Stimulated activated CD8-positive, alpha-beta memory T cell treated with anti-CD3 and anti-CD28 coated beads, Interleukin-4, amount 100 ng/mL, for 48 hours (primary cell): ENCODE measurements at places on chromosomes 2 and 18.

GRCh38 chr2:174846218-174846617, 81.9 kb upstream of the CHRNA1 start:
- DNase-seq, result no peak

GRCh38 chr2:39487398-39488250, 50.5 kb upstream of the MAP4K3 start:
- no peak for DNase-seq

DNA sequence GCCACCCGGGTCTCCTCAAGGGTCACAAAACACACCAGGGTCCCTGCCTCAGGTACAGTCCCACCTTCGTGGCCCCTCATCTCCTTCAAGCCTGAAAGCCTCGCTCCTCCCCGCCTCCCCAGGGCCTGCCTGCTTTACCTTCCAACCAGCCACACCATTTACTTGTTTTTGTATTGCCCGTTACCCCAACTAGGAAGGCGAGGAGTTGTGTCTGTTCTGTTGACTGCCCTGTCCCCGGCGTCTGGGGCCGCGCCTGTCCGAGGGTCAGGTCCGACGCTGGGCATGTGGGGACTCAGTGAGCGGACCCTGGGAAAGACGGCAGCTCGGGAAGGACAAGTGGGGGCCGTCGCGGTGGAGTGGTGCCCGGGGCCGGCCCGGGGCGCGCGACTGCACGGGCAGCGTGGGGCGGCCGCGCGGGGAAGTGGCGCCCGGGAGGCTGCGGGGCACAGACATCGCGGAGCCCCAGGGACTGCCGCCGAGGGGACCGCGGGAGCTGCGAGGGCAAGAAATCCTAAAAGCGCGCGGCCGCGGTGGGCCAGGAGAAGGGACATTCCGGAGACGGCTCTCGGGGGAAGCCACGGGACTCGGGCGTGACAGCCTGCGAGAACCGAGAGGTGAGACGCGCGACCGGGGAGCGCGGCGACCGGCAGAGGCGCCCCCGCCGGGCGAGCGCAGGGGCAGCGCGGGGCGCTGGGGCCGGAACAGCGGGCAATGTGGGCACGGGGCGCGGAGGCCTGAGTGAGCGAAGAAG, 797 bp upstream of the GRHL1 start:
- peak; percentile 56 for DNase-seq

DNA sequence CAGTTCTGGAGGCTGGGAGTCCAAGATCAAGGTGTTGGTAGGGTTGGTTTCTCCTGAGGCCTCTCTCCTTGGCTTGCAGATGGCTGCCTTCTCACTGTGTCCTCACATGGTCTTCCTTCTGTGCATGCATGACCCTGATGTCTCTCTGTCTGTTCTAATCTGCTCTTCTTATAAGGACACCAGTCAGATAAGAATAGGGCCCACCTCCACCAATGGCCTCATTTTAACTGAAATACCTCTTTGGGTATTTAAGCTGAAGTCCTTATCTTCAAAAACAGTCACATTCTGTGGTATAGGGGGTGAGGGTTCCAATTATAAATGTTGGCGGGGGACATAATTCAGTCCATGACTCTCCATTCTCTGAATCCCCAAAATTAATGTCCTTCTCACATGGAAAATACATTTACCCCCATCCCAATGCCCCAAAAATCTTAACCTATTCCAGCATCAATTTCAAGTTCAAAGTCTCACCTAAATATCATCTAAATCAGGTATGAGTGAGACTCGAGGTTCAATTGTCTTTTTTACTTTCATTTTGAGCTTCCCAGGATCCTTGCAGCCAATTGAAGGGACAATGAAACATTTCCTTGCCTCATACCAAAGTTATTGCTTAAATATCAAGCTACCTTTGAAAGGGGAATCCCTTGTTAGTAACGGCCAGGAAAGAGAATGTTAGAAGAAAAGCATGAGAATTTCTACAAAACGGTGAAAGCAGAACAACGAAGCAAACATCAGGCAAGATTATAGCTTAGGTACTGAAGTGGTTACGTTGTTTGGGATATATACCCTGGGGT, 20.6 kb upstream of the CNOT11 start:
- no peak for DNase-seq

GRCh38 chr18:48999569-48999968, 48.8 kb upstream of the SMAD7 start:
- no peak for DNase-seq

DNA sequence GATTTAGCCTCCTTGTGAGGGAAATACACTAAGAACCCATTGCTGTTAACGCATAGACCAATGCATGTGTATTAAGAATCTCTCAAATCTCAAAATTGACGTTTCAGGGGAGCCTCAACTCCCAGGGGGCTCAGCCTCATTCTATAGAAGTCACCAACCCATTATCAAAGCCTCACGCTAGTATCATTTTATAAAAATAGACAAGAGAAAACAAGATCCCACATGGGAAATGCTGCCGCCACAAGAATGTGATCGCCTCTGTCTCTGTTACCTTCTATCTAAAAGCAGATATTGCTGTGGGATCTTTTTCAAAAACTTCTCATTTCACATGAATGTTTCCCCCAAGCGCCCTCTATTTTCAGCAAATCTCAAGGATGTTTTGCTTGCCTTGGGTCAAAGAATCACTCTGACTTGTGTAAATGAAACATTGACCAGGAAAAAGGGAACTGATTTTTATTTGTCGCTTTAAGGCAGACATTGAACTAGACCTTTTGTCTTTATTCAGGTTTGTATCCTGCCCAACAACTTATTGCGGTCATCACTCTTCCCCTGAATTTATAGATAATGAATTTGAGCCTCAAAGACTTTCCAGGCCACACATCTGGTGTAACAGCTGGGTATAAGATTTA, 679.0 kb upstream of the ID2 start:
- no peak for DNase-seq

DNA sequence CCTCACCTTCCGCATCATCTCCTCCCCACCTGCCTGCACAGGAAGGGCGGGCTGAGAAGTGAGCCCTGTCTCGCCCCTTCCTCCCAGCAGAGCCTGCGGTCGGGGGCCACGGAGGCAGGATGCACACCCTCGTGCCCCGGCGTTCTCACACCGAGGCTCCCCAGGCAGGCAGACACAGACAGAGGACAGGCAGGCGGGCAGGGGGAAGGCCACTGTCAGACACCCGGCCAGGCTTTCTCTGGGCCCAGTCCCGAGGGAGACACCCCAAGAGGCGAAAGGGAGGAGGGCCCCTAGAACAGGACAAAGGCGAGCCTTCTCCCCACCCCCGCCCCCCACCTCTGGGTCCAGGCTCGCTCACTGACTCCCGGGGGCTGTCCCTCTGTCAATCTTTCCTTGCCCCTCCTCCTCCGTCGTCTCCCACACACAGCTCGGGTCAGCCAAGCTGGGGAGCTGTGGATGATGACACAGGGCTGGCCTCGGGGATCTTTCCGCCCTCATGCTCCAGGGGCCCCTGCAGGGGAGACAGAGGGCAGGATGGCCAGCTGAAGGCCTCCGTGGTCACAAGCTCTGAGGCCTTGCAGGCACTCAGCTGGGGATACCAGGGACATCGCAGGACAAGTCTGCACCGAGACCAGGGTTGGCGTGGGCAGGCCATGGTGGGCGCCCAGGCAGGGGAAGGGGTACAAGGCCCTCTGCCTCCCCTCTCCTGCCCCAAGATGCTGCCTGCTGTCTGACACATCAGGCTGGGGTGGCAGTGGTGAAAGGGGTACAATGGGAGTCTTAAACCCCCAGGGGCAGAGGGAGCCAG, 24.9 kb downstream of the BIN1 start:
- DNase-seq, result peak; percentile 76

DNA sequence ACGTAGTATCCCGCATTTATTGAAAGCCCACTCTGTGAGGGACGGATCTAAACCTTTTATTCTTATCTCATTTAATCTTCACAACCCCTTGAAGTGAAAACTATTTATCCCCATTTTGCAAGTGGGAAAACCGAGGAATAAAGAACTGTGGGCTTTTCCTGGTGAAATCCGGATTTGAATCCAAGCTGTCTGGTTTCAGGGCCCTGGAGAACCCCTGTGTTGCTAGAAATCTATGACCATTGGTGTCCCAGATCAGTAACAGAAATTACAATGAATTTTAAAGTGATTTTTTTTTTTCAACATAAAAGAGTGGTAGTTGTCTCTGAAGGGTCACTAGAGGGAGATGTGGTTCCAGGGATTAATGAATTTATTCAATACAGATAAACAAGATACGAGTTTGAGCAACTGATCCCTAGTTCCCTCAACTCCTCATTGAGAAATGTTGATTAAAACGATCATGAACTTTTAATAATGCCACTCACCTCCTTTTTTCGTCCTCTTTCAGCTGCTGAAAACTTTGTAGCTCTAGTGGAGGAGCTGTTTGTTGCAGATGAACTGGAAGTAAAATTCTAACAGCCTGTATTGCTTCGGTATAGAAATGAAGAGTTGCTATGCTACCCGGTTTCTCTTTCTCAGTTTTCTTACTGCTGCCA, 940 bp downstream of the XRCC5 start:
- no peak for DNase-seq

DNA sequence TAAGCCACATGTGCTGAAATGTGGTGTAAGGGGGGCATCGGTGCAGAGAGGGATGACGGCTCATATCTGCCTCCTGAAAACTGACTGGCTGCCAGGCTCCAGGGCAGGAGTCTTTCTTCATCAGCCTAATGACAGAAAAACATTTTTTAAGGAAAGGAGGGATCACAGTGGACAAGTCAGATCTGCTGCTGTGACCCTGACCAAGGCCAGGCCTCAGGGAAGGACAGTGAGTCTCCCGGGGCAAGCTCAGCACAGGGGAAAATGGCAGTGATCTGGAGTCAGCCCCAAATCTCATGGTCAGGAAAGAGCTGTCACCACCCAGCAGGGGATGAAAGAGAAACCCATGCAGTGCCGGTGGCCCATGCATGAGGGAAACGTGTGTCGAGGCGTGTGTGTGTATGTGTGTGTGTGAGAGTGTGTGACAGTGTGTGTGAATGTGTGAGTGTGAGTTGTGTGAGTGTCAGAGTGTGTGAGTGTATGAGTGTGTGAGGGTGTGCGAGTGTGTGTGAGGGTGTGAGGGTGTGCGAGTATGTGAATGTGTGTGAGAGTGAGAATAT, 134.5 kb downstream of the INHBB start:
- no peak for DNase-seq

- no peak for DNase-seq
Observed at GRCh38 chr2:70706026-70706795, 61.8 kb downstream of the ADD2 start.

DNA sequence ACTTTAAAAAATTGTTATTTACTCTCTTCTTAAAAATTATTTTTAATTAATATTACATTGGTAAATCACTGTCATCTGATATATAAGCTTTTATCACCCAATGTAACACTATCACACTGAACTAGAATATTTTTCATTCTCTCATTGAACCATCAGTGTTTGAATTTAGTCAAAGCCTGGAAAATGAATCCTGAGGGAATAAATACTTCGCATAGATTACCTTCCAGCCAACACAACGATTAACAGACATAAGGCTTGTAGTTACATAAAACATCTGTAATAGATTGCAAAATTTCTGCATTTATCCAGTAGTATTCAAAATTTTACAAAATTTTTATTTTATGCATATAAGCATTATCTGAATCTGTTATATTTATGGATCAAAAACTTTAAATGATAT, 314.9 kb downstream of the ERBB4 start:
- no peak for DNase-seq

DNA sequence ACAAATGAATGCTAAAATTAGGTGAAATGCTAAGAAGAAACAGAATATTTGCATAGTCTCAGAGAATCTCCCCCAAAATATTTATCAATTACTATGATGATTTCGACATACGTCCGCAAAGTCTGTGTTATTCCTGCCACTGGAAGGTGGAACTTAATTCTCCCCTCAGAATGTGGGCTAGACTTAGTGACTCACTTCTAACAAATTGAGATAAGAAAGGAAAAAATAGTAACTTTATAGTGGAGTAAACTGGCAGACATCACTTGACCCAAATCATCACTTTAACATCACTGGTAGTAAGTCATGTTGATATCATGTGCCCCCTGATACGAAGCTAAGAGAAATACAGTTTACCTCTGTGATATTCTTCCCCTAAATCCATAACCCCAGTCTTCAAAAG, 23.5 kb downstream of the HADHB start:
- no peak for DNase-seq

DNA sequence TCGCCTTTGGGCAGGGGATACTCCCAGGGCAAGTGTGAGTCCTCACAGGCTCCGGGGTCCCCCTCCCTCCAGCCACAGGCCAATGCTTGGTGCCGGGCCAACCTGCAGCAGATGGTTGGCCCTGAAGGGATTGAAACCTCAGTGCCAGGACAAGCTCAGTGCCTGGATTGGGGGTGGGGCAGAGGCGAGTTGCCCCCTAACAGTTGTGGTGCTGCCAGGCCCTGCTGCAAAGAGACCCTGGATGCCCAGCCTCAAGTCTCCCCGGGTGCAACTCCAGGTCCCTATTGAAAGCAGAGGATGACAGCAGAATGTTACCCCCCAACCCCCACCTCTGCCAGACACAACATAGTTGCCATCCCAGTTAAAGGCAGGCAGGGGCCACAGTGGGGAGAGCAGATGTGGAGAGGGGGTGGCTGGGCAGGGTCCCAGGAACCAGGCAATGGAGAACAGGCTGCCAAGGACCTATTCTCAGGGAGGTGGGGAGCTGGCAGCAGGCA, 9.5 kb upstream of the RNF103 start:
- DNase-seq, result no peak

- DNase-seq, result no peak
Observed at GRCh38 chr2:16303761-16304160, 361.9 kb downstream of the CYRIA start.

DNA sequence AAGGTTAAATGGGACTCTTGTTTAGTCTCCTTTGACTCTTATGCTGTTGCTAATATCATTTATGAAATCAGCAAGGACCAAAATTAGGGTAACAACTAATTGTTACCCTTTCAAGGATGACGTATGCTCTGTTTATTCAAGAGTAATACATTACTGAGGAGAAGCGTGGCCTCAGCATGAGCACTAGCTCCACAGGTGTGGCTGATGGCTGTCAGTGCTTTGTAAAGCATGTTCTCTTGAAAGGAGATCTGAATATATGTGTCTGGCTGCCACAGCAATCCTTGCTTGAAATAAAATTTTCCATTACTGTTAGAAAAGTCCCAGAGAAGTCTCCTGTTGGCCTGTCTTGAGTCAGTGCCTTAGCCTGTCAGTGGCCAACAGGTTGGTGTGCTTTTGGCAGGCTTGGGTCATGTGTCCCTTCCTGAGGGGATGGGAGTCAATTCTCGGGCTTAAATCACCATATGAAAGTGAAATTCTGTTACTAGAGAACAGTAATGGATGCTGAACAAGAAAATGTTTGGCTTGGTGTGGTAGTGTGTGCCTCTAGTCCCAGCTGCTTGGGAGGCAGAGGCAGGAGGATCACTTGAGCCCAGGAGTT, 32.7 kb downstream of the ABI2 start:
- DNase-seq, result no peak

GRCh38 chr2:9410108-9410507, 13.2 kb downstream of the ITGB1BP1 start:
- no peak for DNase-seq

- DNase-seq, result no peak
Observed at GRCh38 chr2:235614900-235615712, 121.3 kb downstream of the AGAP1 start.
